ENCODE measurements at places on chromosomes 4 and X.

DNA sequence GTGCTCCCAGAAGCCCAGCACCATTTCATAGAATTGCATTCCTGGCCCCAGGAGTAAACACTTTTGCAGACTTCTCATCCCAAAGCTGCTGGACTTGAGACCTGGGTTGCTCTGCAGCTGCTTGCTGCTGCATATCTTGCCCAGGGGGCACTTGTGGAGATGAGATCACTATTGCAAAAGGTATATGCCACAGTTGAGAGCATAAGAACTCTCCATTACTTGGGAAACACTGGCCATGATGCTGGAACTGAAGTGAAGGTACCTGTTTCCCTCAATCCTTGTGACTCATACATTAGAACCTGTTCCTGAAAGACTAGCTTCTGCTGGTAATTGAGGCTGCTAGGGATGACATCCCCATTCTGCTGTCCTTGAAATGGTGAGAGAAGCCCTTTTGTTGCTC lies 43.1 kb upstream of the WDR1 start:
- H3K27ac ChIP-seq = no peak overlapping the region
- H3K4me1 ChIP-seq = peaks cover 8% of the 10 kb centered on the region
- DNase-seq = no peak

GRCh38 chr4:139555705-139556070 lies 331 bp downstream of the SETD7 start:
- 0 out of 2 replicates have a peak, but pooled peaks cover 8% of the 10 kb centered on the region for H3K36me3 ChIP-seq
- peak overlapping the region; percentile 89 for H3K27ac ChIP-seq
- peak; percentile 77 for DNase-seq
- H3K4me3 ChIP-seq = peak overlapping the region; percentile 77
- H3K27me3 ChIP-seq = no peaks in the 10 kb centered on the region
- H3K4me1 ChIP-seq = peaks cover 79% of the 10 kb centered on the region

DNA sequence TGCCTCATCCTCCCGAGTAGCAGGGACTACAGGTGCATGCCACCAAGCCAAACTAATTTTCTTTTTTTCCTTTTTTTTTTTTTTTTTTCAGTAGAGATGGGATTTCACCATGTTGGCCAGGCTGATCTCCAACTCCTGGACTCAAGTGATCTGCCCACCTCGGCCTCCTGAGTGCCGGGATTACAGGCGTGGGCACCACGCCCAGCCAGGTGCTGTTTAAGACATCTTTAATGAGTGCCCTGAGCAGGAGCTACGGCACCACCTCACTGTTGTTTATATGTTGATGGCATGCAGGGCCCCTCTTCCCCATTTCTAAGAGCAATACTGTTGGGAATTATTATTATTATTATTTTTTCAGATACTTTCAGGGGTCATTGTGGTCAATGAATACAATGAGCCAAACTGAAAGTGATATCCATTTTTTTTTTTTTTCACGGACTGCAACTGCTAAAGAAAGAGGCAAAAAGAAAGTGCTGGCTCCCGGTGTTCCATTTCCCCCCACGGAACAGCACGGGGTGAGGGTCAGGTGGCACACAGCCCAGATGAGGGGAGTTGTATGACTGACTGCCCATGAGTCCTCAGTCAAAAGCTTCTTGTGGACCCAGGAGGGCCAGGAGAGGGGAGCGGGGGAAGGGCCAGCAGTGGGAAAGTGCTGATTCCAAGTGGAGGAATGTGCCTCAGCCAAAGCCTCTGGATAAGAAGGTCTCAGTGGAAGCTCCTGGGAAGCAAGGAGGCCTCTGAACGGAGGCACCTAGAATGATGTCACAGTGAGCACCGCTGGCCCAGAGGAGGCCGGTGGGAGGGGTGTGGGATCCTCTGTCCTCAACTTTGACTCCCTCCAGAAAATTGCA lies 101.8 kb upstream of the HPF1 start:
- no peaks in the 10 kb centered on the region for H3K4me1 ChIP-seq
- no peak for DNase-seq
- no peaks in the 10 kb centered on the region for H3K36me3 ChIP-seq
- H3K4me3 ChIP-seq = no peak overlapping the region

- no peak overlapping the region for H3K4me3 ChIP-seq
- no peaks in the 10 kb centered on the region for H3K27me3 ChIP-seq
- no peaks in the 10 kb centered on the region for H3K4me1 ChIP-seq
- H3K27ac ChIP-seq = no peak overlapping the region
- DNase-seq = no peak
- H3K36me3 ChIP-seq = no peaks in the 10 kb centered on the region
These were observed 105.4 kb downstream of the MSN start for GRCh38 chrX:65772842-65773241.

DNA sequence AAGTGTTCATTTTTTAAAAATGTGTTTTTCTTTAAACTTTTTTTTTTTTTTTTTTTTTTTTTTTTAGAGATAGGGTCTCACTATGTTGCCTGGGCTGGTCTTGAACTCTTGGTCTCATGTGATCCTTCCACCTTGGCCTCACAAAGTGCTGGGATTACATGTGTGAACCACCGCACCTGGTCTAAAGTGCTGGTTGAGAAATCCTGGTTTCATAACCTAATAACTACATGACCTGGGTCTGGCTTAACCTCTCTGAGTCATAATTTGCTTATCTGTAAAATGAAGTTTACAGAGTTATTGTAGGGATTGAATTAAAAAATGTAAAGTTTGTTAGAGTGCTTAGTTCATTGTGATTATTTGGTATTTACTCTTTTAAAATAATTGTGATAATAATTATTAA lies 5.2 kb downstream of the HSD17B13 start:
- peaks cover 4% of the 10 kb centered on the region for H3K4me1 ChIP-seq
- no peaks in the 10 kb centered on the region for H3K36me3 ChIP-seq
- DNase-seq = no peak
- H3K27me3 ChIP-seq = no peaks in the 10 kb centered on the region

Measured in Karpas-422 (cell line).